ENCODE measurements at places on chromosomes 3 and 15. TPM values are rescaled to one million over a fixed set of nuclear protein-coding genes. Genes with fewer than 3 reads are reported as not detected.

TEX55 gene
- total RNA-seq = not detected

CASR gene
- 72.8 TPM for total RNA-seq

PLIN1 gene
- total RNA-seq = 2.1 TPM

SEMA5B gene
- total RNA-seq = 8.4 TPM

FGF7 gene
- 23.8 TPM for total RNA-seq

CYP8B1 gene
- total RNA-seq = 10.4 TPM

TMEM40 gene
- not detected for total RNA-seq

SLC51B gene
- 2.9 TPM for total RNA-seq

TM4SF4 gene
- total RNA-seq = 0.94 TPM

AMT gene
- total RNA-seq = 15.2 TPM

TTLL13 gene
- total RNA-seq = 0.54 TPM

LRRC49 gene
- total RNA-seq = 14.2 TPM

BNC1 gene
- 0.38 TPM for total RNA-seq

MAPK6 gene
- 22.9 TPM for total RNA-seq

VILL gene
- 7.6 TPM for total RNA-seq

SNRPA1 gene
- total RNA-seq = 44.9 TPM

FEZF2 gene
- not detected for total RNA-seq

SLC28A1 gene
- total RNA-seq = 12.8 TPM

GOLGA6A gene
- total RNA-seq = 0.06 TPM

NGRN gene
- 81.9 TPM for total RNA-seq

MTMR10 gene
- 70.4 TPM for total RNA-seq

AP3B2 gene
- 4.7 TPM for total RNA-seq

CIB2 gene
- total RNA-seq = 13.7 TPM

GOLGA6B gene
- total RNA-seq = not detected

GOLGA6L4 gene
- total RNA-seq = 5.6 TPM

TSPAN3 gene
- total RNA-seq = 245 TPM

SPATA12 gene
- total RNA-seq = not detected

PXYLP1 gene
- total RNA-seq = 11.9 TPM

PIK3CB gene
- total RNA-seq = 48.0 TPM

CP gene
- 72.1 TPM for total RNA-seq

STRIT1 gene
- total RNA-seq = not detected

ENTPD3 gene
- total RNA-seq = 1.1 TPM

RABL3 gene
- total RNA-seq = 30.1 TPM

ZNF717 gene
- total RNA-seq = 19.8 TPM

ILDR1 gene
- 17.7 TPM for total RNA-seq

OXSM gene
- 13.4 TPM for total RNA-seq

THSD4 gene
- 36.3 TPM for total RNA-seq

ESYT3 gene
- 5.3 TPM for total RNA-seq

LIPH gene
- 14.7 TPM for total RNA-seq

TM4SF18 gene
- total RNA-seq = 19.7 TPM

CELSR3 gene
- total RNA-seq = 2.0 TPM

MKRN3 gene
- not detected for total RNA-seq

KCNMB3 gene
- 3.7 TPM for total RNA-seq

ZNF662 gene
- total RNA-seq = 12.8 TPM

C3orf85 gene
- not detected for total RNA-seq

CYP1A2 gene
- not detected for total RNA-seq

All from kidney (tissue), 22 donors.